ENCODE measurements at places on chromosomes 7 and 10.

DNA sequence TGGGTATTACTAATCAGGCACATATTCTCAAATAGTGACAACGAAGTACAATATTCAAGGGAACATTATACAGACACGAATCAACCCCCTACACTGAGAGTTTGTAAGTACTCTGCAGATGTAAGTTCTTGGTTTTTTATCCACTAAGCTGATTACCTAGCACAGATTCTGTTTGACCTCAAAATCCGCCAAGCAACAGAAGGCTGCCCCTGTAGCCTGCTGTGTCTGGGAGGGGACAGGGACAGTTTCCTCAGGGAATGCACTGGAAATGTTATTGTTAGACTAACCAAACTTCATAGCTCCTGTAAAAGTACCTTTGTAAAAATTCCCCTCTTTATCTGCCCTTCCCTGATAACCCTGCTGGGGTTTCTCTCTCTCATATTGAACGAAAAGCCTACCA, 45.2 kb upstream of the ZRANB1 start:
- no peak for DNase-seq

DNA sequence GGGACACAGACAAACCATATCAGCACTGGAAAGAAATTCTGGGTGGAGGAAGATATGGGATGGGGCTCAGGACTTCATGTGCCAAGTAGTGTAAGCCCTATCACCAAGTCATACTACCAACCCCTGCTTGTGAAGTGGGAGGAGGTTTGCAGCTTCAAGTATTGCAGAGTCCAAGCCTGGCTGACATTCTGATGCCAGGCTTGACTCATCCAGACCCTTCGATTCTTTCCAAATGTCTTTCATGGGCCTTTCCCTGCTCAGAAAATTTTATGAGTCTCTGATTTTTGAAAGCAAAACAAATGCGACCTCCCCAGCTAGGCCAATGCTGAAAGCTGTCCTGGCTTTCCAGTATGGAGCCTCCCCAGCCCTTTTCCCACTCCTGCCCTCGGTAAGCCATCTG, 45.1 kb upstream of the SMNDC1 start:
- no peak for DNase-seq

- DNase-seq: no peak
These were observed 24.4 kb downstream of the CACNA2D1 start for GRCh38 chr7:82419200-82419599.

DNA sequence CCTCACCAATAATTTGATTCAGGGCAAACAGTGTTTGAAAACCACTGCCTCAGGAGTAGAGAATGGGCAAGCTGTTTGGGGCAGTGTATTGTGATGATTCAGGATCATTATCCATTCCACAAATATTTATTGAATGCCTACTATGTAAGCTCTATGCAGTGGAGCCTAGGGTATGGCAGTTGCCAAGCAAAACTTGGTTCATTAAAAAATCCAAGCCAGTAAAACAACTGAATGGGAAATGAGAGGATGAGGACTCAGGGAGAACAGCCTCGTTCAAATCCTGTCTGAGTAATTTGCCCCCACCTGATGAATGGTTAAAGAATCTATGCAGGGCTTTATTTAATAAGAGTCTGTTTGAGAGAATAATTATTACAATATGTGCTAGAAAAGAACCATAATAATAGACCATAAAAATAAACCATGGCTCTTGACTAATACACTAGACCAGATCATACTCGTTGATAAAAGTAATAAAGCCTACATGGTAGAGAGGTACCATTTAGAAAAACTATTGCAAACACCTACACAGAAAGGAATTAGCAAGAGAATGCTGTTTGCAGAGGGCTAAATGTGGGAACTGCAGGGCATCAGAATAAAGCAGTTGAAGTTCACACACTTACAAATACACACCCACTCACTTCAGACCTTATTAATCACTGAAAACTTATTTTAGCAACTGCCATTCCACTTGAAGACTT, 71.7 kb downstream of the CREB5 start:
- no peak for DNase-seq

- no peak for DNase-seq
These were observed 1217.8 kb upstream of the LRRTM3 start for GRCh38 chr10:65708057-65708456.
